ENCODE measurements at places on chromosomes 6 and 20.
A peak's percentile ranks its signal among the peaks of the same experiment; 100 is the strongest.

DNA sequence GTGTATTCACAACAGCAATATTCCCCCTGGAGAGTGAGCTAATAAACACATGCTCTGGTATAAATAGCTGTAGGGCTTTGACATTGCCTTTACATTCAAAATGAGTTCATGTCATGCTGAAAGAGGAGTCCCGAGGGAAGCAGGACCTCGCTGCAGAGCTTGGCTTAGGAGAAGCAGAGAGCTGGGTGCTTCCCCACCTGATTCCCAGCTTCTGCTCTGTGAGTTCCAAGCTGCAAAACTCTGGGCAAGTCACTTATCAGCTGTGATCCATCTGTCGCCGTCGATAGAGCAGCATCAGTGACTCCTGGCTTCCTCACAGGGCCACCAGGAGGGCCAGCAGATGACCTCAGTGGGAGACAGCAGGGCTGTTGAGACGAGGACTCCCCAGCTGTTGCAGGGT is 241.8 kb downstream of the ANKRD60 start:
- DNase-seq: no peak

DNA sequence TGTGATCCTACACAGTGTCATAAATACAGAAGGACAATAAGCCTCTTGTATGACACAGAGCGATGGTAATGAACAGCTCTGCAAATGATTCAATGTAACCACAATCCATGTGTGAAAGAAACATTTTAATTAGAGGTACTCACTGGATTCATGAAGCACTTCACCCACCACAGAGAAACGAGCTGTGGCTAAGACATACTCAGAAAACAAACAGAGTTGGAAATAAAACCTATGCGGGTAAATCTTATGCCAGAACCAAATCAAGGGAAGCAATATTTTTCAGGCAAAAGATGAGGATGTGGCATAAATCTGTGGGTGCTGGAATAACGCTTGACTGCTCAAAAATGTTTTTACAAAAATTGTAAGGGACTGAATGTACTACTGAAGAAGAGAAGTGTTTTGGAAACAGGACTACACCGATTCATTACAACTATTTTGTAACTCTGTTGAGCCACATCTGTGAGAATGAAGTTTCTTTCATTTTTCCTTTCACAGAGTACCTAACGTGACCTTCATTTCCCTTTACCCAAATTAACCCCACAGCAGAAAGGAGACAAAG is 112.1 kb downstream of the WDR27 start:
- no peak for DNase-seq

- DNase-seq: peak; percentile 36
Measured at GRCh38 chr20:20824924-20825584, 112.6 kb upstream of the RALGAPA2 start.

GRCh38 chr6:24777227-24777626 is 2.5 kb downstream of the GMNN start:
- no peak for DNase-seq

GRCh38 chr20:9617940-9618339 is 103.5 kb downstream of the LAMP5 start:
- no peak for DNase-seq

GRCh38 chr6:38366234-38366633 is 273.5 kb downstream of the BTBD9 start:
- no peak for DNase-seq

DNA sequence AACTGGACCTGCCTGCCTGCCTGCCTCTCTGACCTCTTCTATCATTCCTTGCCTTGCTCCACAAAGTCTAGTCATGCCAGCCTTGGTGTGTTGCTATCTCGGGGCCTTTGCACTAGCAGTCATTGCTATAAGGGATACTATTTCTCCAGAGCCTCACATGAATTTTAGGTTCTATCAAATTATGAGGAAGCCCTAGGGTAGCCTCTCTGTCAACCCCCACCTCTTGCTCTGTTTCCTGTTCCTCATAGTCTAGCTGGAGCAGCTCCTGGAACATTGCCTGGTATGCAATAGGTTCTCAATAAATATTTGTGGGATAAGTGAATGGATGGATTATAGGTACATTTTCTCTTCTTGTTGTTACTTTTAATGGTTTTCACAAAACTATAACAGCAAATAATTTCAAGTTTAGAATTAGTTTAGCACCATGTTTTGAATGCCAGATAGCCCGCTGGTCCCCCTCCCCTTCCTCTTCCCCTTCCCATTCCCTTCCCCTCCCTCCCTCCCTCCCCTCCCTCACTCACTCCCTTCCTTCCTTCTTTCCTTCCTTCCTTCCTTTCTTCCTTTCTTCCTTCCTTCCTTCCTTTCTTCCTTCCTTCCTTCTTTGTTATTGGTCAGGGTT is 46.9 kb upstream of the DTNBP1 start:
- no peak for DNase-seq

DNA sequence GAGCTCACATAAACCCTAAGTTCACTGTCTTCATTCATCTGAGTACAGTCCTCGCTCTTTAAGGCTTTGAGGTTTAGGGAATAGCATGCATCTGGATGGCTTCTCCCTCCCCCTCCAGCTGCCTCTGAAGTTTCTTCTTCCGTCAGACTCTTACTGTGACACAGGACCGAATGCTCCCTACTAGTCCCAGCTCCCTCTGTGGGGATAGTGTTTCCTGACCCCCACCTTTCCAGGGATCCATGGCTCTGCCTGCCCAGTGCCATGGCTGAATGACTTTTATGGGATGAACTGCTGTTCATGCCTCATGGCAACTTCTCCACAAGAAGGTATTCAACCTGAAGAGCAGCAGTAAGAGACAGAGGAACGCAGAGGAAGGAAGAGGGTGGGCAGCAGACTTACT is 79.8 kb upstream of the EMILIN3 start:
- DNase-seq: no peak

DNA sequence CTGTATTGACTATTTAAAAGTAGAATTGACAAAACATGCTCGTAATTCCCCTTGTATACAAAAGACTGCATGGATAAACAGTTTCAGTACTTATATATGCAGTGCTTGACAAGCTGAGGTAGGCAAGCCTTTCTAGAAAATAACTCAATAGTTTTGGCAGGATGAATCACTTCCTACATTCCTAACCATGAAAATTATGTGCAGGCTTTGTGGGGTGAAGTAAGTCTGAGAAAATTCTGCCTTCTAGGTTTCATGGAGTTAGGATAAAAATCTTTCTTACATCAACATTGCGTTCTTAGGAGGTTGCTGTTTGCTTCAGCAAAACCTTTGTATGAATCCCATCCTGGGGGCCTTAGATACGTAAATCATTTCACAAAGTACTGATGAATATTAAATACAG is 801.4 kb upstream of the EYS start:
- DNase-seq: no peak

- no peak for DNase-seq
Measured at GRCh38 chr6:156406099-156406498, 371.1 kb upstream of the ARID1B start.

DNA sequence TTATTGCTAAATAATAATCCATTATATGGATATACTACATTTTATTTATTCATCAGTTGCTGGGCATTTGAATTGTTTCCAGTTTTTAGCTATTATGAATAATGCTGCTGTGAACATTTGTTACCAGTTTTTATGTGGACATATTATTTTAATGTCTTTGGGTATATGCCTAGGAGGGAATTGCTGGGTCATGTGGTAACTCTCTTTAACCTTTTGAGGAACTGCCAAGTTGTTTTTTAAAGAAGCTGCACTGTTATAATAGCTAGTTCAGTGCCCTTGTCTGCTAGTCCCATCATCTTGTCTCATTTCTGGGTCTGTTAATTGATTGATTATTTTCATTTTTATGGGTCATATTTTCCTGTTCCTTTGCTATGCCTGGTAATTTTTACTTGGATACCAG is 56.3 kb downstream of the FOXO3 start:
- DNase-seq: no peak
